SHP77 treated with DMSO at 0.1 percent for 48 hours (cell line): ENCODE measurements at places on chromosomes 4 and X.
A peak's percentile ranks its signal among the peaks of the same experiment; 100 is the strongest.

- DNase-seq: no peak
Observed at GRCh38 chr4:85127653-85128052, 161.2 kb upstream of the WDFY3 start.

- no peak for DNase-seq
Observed at GRCh38 chr4:587671-588350, 11.7 kb upstream of the TMEM271 start.

GRCh38 chr4:174933083-174933482 is 14.9 kb downstream of the ADAM29 start:
- DNase-seq: no peak

GRCh38 chr4:93879919-93880318 is 51.4 kb downstream of the ATOH1 start:
- DNase-seq: no peak

GRCh38 chr4:186294160-186294559 is 28.2 kb downstream of the F11 start:
- no peak for DNase-seq

- DNase-seq: no peak
Observed at GRCh38 chr4:139243448-139244365, 36.3 kb downstream of the MGARP start.

GRCh38 chr4:76723373-76723772 is 174.6 kb downstream of the SOWAHB start:
- no peak for DNase-seq

- no peak for DNase-seq
Observed at GRCh38 chr4:111454961-111455360, 690.3 kb upstream of the FAM241A start.

- DNase-seq: no peak
Observed at GRCh38 chrX:108097380-108097779, 5.8 kb downstream of the ATG4A start.

DNA sequence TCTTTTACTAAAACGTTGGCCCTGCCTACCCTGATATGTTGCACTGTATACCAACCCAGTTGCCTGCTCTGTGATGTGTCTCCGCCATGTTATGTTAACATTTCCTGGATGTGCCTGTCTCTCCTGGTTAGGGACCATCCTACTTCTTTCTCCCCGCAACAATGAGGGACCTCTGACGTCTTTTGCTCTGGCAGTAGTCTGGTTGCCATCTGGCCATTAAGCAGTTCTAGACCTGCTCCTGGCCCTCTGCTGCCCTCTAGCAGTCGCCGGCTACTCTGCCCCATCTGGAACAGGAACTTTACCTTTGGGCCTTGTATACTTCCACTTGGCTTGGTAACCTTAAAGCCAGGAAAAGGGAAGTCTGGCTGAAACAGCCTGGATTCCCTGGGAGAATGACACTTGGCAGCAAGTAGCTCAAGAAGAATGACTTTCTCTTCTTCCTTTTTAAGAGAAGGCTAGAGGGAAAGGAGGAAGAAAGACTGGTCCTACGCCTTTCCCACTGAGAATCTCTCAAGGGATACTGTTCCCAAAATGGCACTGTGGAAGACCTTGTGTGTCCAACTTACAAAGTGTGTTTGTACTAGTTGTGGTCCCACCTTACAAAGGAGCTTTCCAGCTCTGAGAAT is 63.5 kb downstream of the GPC3 start:
- DNase-seq: peak; percentile 0

- DNase-seq: no peak
Observed at GRCh38 chrX:132474544-132475248, 14.1 kb downstream of the MBNL3 start.

DNA sequence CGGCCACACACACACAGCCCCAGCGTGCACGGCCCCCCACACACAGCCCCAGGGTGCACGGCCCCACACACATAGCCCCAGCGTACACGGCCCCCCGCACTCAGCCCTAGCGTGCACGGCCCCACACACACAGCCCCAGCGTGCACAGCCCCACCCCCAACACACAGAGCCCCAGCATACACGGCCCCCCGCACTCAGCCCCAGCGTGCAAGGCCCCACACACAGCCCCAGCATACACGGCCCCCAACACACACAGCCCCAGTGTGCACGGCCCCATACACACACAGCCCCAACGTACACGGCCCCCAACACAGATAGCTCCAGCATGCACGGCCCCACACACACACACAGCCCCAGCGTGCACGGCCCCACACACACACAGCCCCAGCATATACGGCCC is 17.6 kb downstream of the GAK start:
- DNase-seq: no peak

DNA sequence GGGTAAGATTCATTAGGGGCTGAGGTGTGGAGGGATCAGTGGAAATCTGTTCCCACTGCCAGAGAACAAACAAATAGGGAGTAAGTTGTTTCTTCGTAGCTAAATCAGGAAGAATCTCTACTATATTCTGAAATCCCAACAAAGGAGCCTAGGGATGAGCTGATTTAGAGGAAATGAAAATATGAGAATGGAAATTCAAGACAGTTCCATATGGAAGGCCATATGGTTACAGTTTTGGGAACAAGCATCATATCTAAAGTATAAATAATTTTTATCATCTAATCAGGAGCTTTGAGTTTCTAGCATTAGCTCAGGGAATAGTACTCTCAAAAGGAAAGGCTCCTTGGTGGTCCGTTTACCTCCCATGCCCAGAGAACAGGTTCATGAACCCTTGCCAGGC is 218.2 kb downstream of the AASDH start:
- no peak for DNase-seq

DNA sequence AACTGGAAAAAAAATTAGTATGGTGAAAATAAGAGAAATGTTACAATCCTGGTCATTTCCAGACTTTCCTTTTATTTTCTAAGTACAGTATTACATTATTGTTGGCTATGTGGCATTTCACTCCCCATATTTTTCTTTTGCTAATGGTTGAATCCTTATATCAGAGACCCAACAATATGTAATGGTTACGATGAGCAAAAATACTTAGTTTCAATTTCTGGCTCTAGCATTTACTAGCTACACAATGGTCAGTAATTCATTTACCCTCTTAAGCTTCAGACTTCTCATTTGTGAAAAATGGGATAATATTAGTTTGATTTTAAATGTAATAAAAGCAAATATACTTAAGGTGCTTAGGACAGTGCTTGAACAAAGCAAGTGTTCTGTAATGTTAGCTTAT is 942.9 kb upstream of the PABPC4L start:
- no peak for DNase-seq

DNA sequence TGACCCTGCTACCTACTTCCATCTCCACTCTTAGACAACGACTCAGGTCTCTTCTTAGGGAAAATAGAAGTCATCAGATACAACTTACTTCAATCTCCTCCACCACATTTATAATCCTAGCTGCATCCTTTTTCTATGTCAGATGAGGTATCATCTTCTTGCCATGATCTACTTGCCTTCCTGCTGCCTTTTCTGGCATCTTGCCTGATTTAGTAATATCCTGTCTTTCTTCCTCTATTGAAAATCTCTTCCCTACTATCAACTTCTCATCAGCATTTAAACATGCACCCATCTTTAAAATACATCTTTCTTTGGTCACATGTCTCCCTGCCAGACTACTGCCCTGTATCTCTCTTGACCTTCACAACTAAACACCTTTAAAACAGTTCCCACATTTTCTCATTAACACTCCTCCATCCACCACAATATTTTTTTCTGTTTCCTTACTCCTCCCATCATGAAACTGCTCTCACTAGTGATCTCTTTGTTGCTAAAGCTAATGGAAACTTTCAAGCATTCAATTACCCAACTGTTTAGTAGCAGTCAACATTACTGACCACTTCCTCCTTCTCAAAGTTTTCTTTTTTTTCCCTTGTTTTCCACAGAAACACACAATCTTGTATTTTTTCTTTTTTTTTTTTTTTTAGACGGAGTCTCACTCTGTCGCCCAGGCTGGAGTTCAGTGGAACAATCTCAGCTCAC is 100.8 kb upstream of the CXorf66 start:
- DNase-seq: no peak

GRCh38 chr4:168637872-168638756 is 141.3 kb downstream of the PALLD start:
- DNase-seq: no peak

GRCh38 chrX:22712942-22713341 is 286.8 kb upstream of the DDX53 start:
- no peak for DNase-seq

DNA sequence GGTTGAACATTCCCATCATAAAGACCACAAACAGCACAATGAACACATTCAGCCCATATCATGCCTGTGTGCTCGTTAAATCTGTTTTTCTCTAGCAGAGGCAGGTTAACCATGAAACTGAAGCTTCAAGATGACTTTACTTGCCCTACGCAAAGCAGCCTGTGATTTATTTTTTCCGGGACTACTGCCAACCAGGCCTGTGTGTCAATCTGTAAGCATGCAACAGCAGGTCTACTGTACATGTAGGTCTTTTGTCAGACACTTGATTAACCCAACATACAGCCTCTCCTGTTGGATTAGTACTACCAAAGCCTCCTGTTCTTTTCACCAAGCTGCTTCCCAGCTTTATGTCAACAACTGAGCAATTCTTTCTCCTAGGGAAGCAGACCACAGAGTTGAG is 85.5 kb upstream of the ACSL1 start:
- peak; percentile 4 for DNase-seq

DNA sequence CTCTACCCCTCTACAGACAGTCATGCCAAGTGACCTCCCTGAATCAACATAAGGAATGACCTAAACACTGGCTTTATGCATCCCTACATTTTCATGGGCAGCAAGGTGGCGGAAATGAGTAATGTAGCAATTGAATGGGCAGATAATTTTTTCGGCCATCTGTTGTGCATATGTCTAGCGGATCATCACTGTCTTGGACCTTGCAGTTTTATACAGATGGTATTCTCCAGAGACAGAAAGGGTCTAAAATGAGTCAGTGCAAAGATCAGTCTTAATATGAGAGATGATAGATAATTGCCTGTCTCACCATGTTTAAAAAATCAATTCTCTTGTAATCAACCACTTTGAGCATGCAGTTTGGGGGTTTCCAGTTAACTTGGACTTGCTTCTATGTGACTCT is 177.3 kb upstream of the DKK2 start:
- DNase-seq: no peak

- no peak for DNase-seq
Observed at GRCh38 chr4:178240891-178241290, 798.7 kb upstream of the AGA start.

- DNase-seq: no peak
Observed at GRCh38 chr4:25350561-25350960, 26.5 kb upstream of the ANAPC4 start.

DNA sequence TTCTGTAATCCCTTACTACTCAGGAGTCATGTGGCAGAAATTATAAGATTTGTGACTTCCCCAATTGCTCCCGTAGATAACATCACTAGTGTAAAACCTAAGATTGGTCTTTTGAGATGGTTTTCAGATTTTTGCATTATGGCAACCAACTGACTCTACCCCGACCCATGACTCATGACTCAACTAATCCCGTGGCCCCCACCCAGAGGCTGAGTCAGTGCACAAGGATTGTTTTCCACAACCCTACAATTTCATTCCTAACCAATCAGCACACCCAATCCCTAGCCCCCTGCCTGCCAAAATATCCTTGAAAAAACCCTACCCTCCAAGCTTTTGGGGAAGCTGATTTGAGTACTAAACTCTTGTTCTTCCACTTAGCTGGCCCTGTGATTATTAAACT is 109.4 kb upstream of the FAM9C start:
- no peak for DNase-seq

DNA sequence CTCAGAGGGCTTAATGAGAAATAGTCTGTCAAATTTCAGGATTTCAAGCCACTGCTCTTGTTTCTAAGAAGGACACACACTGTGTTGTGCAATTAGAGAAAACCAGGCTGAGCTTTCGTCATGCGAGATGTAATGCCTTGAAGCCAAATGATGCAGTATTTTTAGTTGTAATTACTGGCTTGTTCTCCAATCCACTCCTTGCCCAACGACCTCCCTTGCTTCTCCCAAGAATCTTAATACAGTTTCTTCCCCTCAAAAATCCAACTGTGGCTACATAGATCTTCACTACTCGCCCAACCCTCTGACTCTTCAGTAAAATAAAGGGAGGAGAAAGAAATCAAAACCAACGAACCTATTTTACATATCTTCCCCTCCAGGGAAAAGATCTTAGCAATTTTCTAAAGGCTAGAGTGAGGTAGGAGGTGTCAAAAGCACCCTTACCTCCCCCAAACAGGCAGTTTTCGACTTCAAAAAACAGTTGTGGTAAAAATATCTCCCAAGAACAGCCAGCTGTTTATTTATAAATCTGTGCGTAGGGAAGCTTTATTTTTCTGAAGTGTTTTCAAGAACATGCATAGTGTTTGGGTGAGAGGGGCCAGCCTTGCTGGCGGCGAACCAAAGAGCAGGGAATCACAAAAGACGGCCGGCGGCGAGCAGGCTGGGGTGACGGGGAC is 68.7 kb downstream of the MGST2 start:
- DNase-seq: no peak

- DNase-seq: no peak
Observed at GRCh38 chrX:71541210-71542022, 8.5 kb downstream of the OGT start.

DNA sequence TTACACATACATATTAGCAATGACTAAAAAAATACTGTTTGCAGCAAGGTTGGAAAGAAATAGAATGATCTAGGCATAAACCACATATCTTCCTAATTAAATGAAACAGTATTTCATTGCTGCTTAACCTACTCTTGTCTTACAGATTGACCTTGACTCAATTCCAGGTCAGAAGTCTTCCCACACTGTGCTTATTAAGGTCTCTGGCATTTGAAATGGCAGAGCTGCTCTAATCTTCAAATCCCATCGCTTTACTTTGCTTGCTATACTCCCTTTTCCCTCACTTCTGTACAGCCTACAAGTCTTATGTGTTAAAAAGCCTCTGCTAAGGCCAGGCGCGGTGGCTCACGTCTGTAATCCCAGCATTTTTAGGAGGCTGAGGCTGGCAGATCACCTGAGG is 424.5 kb downstream of the RPA4 start:
- DNase-seq: no peak

GRCh38 chr4:108360754-108361445 is 192.2 kb upstream of the LEF1 start:
- no peak for DNase-seq

GRCh38 chrX:77548751-77549150 is 101.6 kb downstream of the FGF16 start:
- no peak for DNase-seq

DNA sequence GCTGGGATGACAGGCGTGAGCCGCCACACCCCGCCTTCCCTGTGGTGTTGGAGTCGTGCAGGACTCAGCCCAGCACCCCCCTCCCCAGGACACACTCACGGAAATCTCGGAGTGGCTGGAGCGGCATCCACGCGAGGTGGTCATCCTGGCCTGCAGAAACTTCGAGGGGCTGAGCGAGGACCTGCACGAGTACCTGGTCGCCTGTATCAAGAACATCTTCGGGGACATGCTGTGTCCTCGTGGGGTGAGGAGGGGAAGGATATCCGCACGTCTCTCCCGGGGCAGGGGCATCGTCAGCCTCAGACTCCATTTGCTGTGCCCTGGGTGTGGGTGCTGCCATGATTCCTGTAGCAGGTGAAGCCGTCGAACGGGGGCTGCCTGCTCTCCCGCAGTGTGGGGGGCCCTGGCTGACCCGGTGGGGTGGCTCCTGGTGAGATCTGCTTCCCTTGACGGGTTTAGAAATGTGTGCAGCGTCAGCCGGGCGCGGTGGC is 10.3 kb downstream of the PLCXD1 start:
- DNase-seq: no peak

GRCh38 chr4:73194064-73194463 is 64.5 kb downstream of the ANKRD17 start:
- no peak for DNase-seq
